ENCODE measurements at places on chromosomes 6 and 20. TPM values are rescaled to one million over a fixed set of nuclear protein-coding genes. Genes with fewer than 3 reads are reported as not detected.
A peak's percentile ranks its signal among the peaks of the same experiment; 100 is the strongest.

DNA sequence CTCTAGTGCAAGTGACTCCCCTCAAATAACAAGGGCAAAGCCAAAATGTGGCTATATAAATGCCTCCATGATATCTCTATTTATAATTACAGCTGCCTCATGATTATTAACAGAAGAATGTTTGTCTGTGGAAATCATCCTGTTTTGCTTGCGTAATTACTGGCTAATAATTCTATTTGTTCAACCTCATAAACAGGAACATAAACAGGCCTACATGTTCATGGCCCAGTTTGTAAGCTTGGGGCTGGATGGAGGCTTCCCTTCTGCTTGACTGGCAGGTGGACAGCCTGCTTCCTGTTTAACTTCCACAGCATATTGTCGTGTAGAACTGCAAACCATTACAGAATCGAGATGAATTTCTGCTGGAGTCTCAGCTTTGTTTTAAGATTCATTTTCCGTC lies 766.0 kb upstream of the MAP3K7 start:
- peak; percentile 37 for DNase-seq

AP5S1 gene
- total RNA-seq = 17.8 TPM

DNA sequence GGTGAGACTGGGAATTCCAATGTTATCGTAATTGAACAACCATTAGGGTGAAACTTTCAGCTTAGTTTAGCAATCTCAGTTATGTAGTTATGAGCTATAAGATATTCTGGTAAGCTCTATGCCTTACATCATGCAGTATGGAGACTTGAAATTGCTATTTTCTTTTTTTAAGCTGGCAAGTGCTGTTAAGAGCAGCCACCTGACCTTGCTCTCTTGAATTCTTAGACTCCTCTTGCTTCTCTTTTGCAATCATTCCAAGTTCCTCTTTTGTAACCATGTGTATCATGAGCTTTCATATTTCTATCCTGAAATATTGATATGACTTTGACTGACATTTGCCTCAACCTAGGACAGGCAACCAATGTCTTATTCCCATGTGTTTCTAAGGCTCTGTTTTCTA lies 446.3 kb upstream of the SLC35B3 start:
- no peak for DNase-seq

PTK7 gene
- total RNA-seq = 159 TPM

RTF2 gene
- total RNA-seq = 86.3 TPM

DNA sequence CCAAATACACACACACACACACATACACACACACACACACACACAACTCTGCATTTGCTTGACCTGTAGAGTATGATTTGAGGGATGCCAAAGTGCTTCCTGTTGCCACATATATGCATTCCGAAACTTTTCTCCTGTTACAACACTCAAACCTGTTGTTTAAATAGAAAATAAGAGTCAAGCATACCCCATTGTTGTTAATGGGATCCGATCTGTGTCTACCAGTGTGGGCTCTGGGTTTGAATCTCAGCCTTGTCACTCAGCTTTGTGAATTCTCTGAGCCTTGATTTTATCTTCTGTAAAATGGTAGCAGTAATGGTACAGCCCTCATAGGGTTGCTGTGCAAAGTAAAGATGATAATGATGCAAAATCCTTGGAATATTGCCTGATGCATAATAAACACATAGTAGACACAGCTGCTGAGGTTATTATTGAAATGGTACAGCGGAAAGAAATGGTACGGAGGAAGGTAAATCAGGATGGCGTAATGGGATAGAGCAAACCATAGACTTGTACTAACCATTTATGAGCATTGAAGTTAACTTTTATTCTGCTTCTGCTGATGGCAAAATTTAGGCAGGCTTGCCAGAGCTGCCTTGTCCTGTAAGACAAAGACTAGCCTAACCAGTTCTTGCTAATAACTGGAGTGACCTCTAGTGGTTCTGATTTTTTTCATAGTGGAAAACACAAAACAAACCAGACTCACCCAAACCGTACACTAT lies 113.5 kb upstream of the PHACTR1 start:
- peak; percentile 62 for DNase-seq

GRCh38 chr6:108873251-108873650 lies 25.0 kb downstream of the ARMC2 start:
- DNase-seq = no peak

DNA sequence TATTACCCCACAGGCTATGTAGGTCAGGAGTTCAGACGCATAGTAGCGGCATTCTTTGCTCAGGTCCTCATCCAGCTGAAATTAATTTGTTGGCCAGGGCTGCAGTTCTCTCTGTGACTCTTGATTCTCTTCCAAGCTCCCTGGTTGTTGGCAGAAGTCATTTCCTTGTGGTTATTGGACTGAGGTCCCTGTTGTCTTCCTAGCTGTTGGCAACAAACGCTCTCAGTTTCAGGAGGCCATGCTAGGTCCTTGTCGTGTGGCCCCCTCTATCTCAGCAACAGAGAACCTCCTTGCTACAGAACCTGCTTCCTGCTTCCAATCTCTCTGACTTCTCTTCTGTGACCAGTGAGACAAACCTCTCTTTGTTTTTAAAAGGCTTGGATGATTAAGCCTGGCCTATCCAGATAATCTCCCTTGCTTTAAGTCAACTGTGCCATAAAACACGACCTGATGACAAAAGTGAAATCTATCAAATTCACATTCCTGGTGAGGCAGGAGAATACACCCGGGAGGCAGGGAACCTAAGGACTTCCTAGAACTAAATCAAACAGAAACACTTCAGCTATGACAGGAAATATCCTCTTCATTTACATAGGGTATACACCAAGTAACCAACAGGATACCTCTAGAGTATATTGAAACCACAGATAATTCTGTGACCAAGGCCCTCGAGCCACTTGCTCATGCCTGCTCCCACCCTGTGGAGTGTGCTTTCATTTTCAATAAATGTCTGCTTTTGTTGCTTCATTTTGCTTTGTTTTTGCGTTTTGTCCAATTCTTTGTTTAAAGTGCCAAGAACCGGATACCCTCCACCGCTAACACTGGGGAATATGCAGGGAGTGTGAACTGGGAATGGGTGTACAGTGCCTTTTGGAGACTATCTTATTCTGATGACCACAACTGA lies 196.0 kb downstream of the BTBD3 start:
- DNase-seq = peak; percentile 79

GRCh38 chr6:113944701-113945100 lies 26.2 kb downstream of the HDAC2 start:
- DNase-seq = peak; percentile 41

DNA sequence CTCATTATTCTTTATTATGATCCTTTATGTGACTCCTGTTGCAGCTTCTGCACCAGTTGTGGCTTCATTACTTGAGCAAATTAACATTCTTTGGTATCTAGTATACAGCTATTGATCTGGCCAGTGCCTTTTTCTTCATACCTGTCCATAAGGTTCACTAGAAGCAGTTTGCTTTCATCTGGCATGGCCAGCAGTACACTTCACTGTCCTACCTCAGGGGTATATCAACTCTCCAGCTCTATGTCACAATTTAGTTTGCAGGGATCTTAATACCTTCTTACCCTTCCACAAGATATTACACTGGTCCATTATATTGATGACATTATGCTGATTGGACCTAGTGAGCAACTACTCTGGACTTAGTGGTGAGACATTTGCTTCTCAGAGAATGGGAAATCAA lies 46.6 kb downstream of the VTA1 start:
- DNase-seq = no peak

GRCh38 chr6:139834232-139834631 lies 459.8 kb upstream of the CITED2 start:
- DNase-seq = no peak

LTB gene
- not detected for total RNA-seq

STMND1 gene
- total RNA-seq = not detected

GRCh38 chr20:46695892-46696291 lies 6.6 kb upstream of the TP53RK start:
- peak; percentile 67 for DNase-seq

SRSF6 gene
- total RNA-seq = 37.8 TPM

DNA sequence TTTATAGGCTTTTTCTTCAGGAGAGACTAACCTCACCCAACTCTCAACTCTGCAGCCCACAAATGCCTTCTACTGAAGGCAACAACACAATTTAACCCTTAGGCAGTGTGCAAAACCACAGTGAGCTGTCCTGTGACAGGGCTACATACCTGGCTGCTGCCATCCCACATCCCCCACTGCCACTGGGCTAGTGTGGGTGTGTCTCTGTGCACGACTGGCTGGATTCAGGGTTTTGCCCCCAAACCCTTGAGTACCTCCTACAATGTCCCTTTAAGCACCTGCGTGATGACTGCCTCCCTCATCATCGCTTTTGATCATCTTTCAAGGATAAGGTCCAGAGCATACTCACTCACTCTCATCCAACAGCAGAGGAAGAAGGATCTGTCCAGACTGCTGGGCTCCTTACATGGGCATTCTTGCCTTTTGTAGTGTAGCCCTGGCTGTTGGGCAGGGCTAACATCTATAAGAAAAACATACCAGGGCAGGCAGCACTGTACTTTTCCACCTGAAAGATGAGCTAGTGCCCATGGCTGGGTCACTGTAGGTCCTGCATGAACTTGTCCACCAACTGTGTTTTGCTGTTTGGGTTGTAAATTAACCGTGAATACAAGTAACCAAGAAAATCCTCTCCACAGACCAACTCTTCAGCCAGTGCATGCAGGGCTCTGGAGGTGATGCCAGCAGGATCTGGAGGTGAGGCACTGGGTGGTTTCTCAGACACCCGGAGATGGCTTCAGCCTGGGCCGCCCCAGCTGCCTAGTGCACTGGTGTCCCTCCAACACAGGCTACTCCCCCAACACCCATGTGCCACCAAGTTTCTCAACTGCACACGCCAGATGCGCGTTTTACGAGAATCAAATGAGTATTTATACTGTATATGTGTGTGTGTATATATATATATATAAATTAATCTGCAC lies 45.2 kb downstream of the PLCG1 start:
- DNase-seq = no peak

SSTR4 gene
- not detected for total RNA-seq
